ENCODE measurements at places on chromosomes 7 and 10.

- DNase-seq, result no peak
Measured at GRCh38 chr10:100735337-100736143, 9.8 kb upstream of the PAX2 start.

GRCh38 chr7:28903730-28904577 lies 54.2 kb downstream of the TRIL start:
- no peak for DNase-seq

- DNase-seq, result no peak
Measured at GRCh38 chr10:100802196-100802595, 56.8 kb downstream of the PAX2 start.

GRCh38 chr10:91545838-91546237 lies 87.0 kb downstream of the PPP1R3C start:
- no peak for DNase-seq

GRCh38 chr10:129815898-129816655 lies 148.0 kb downstream of the EBF3 start:
- DNase-seq, result no peak

DNA sequence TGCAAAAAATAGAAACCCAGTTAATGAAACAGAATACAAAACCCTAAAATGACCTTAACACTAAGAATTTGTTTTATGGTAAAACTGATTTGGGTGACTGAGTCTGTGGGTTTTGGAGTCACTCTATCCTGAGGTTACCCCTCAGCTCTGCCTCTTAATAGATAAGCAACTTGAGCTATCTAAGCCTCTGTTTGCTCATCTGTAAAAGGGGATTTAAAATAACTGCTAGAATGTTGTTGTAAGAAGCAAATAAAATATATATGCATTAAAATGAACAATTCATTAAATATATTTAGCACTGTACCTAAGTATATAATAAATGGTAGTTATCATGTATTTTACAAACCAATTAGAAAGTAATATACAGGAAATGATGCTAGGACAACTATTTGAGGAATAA lies 115.4 kb downstream of the CABCOCO1 start:
- DNase-seq, result peak; percentile 10

- no peak for DNase-seq
Measured at GRCh38 chr10:14153570-14154055, 177.1 kb downstream of the FRMD4A start.

DNA sequence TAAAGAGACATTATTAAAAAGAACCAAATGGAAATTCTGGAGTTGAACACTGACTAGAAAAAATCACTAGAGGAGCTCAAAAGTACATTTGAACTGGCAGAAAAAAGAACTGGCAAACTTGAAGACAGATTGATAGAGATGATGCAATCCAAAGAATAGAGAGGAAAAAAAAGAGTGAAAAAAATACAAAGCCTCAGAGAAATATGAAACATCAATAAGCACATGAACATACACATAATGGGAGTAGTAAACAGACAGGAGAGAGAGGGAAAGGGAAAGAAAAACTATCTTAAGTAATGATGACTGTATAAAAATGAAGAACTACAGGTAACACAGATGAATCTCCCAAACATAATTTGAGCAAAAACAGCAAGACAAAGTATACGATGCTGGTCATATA lies 61.1 kb downstream of the CNOT4 start:
- no peak for DNase-seq

DNA sequence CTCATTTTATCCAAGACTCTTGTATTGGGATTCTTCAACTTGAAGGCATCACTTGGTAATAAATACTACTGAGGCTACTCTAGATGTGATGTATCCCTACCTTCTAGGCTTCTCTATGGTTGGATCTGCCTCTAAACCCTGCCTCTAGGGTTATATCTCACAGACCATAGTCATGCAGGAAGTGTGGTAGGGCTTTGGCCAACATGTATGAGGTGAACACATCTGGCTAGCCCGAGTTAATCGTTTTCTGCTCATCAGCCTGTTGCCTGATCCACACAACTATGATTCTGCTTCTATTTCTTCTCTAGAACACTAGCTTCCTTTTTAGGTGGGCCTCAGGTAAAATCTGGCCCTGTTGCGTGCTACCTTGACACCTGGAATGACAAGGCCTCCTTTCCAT lies 78.7 kb upstream of the NME8 start:
- DNase-seq, result no peak

DNA sequence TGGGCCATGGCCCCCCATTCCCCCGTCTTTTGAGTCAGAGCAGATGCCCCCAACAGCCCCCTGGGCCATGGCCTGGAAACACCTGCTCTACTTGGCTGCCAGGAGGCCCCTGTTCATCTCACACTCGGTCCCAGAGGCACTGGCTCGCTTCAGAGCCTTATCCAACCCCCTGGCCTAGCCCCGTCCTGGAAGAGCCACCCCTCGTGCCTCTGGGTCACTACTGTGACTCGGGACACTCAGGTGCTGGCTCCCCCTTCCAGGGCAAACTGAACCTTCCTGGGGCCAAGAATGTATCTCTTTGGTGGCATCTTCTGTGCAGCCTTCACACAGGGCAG lies 7.0 kb downstream of the POLR2J start:
- DNase-seq, result no peak

DNA sequence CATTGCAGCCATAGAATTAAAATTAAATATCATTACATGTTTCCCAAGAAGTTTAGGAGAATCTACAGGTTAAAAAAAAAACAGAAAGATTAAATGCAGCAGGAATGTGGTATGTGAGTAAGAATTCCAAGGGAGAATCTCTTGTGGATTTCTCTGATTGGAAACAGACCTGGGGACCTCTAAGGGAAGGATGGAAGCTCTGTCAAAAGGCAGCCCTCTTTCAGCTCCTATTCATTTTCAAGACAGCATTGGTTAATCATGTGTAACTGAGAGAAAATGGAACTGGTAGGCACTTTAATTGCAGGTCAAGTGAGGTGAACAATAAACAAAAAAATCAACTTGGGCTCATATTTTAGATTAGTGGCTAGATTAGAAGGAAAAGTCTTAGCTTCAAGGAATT lies 81.4 kb upstream of the MTPN start:
- DNase-seq, result no peak

DNA sequence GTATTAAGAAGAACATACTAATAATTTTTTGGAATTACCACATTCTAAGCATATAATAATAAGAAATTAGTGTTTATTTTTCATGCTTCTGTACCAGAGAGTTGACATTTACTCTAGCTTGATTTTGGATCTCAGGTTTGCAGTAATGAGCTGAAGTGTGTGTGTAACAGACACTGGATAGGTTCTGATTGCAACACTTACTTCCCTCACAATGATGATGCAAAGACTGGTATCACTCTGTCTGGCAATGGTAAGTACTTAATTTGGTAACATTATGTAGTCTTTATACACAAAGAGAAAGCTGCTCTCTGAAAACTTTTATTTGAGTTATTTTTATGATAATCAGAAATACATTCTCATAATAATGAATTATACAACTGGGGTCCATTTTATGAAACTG lies 54.1 kb downstream of the SRI start:
- DNase-seq, result no peak
